ENCODE measurements at places on chromosomes 7 and 10.

GRCh38 chr10:1199897-1200721 is 143.9 kb downstream of the WDR37 start:
- no peak for DNase-seq

DNA sequence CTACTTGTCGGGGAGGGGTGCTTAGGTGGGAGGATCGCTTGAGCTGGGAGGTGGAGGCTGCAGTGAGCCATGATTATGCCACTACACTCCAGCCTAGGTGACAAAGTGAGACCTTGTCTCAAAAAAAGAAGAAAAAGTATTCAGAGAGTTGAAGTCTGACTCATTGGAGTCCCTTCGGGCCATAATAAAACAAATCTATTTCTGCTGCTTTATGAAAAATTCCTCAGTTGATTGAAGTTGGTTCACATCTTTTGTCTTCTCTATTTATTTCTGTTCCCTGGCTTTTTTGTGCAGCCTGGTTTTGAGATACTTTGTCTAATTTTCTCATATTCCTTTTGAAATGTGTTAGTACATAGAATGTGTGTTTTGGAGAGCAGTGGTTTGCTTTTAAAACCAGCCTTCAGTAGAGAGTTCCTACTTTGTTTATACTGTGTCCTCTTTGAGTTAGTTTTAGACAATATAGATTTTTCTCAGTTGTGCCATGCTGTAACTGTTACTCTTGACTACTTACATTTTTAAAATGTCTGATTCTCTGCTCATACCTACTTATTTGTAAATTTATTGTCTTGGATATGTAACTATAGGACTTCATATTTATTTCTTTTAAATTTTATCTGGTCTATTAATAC is 36.7 kb downstream of the LUC7L2 start:
- no peak for DNase-seq

DNA sequence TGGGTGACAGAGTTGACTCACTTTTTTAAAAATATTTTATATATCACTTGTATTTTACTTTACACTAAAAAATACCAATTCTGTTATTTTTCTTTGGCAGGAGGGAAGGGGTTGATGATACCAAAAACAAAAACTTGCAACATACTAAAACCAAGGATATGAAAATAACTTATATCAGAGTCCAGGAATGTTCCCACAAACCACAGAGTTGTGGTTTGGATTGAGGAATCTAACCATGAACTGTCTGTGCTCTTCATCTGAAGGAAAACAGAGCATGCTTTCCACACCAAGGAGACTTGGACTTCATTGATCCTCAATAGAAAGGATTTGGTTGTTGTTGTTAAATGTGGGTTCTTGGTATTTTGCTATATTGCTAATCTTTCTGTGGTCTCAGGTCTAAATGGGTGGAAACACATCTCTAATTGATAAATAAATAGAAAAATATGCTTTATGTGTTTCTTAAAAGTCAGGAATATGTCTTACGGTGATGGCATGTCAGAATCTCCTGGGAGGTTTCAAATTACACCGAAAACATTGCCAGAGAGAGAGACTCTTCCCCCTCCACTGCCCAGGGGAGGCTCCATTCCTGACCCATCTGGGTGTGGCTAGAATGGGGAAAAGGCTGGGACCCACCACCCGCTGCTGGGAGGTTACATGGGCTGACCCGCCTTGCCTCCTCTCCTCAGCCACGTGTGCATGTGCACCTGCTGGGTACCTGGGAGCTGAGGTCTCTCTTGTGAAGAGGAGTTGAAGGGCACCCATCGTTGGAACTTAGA is 46.9 kb upstream of the STK17A start:
- DNase-seq = peak; percentile 90

GRCh38 chr7:158110661-158111048 is 477.0 kb downstream of the PTPRN2 start:
- no peak for DNase-seq

DNA sequence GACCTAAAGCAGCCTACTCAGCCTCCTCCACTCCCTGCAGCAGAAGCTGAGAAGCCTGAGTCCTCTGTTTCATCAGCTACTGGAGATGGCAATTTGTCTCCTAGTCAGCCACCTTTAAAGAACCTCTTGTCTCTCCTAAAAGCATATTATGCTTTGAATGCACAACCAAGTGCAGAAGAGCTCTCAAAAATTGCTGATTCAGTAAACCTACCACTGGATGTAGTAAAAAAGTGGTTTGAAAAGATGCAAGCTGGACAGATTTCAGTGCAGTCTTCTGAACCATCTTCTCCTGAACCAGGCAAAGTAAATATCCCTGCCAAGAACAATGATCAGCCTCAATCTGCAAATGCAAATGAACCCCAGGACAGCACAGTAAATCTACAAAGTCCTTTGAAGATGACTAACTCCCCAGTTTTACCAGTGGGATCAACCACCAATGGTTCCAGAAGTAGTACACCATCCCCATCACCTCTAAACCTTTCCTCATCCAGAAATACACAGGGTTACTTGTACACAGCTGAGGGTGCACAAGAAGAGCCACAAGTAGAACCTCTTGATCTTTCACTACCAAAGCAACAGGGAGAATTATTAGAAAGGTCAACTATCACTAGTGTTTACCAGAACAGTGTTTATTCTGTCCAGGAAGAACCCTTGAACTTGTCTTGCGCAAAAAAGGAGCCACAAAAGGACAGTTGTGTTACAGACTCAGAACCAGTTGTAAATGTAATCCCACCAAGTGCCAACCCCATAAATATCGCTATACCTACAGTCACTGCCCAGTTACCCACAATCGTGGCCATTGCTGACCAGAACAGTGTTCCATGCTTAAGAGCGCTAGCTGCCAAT is 202.2 kb downstream of the ZEB1 start:
- no peak for DNase-seq

DNA sequence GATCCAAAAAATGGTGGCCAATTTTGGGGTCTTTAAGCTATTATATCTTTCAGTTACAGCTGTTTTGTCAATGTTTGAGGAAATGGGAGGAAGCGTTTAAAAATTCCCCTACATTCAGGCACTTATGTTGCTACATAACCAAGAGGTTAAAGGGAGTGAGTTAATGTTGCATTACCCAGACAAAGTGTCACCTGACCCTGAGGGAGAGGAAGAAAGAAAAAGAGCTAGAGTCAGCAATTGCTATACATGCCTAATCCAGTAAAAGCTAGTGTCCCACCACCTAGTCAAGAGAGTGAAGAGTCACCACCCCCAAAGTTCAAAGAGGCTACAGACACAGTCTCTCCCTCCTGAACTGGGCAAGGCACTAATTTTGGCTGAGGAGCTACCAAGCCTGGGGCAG is 69.5 kb upstream of the ZNF92 start:
- no peak for DNase-seq

DNA sequence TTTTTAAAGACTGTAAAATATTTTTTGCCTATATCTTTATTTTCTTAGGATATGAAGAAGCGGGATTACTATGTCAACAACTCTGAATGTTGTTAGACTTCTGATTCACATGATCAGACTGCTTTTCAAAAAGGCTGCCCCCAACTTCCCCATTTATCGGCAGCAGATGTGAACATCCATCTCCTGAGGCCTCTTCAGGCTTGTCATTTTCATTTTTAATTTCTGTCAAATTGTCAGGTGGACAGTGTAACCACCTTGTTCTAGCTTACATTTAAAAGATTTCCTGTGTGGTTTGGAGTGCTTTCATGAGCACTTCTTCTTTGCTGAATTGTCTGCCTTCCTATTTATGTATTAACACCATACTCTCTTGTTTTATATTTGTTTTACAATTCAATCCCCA is 78.8 kb upstream of the GSDME start:
- no peak for DNase-seq

GRCh38 chr10:100882671-100883311 is 30.0 kb upstream of the SLF2 start:
- DNase-seq = peak; percentile 34

DNA sequence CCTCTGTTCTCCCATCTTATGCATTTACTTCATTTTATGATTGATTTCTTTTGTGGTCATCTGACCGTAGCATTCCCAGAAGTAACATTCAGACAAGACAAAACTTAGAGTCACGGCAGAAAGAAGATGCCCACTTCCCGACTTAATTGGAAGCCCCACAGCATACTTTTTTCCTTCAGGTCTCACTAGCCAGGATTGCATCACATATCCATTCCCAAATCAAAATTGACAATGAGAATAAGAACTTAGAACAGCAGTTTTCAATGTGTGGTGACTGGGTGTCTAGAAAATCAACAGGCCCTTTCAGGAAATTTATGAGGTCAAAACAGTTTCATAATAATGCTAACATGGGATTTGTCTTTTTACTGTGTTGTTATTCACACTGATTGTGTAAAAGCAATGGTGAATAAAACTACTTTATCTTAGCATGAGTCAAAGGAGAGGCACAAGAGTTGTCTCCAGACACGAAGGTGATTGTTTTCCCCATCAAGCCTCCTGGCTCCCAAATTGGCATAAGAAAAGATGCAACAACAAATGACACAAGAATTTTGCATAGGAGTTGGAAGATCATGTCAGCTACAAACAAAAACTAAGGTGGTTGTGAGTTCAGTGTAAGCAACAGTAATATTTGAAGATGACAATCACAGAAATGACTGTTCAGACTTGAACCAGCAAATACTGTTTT is 493.9 kb downstream of the HTR7 start:
- no peak for DNase-seq

DNA sequence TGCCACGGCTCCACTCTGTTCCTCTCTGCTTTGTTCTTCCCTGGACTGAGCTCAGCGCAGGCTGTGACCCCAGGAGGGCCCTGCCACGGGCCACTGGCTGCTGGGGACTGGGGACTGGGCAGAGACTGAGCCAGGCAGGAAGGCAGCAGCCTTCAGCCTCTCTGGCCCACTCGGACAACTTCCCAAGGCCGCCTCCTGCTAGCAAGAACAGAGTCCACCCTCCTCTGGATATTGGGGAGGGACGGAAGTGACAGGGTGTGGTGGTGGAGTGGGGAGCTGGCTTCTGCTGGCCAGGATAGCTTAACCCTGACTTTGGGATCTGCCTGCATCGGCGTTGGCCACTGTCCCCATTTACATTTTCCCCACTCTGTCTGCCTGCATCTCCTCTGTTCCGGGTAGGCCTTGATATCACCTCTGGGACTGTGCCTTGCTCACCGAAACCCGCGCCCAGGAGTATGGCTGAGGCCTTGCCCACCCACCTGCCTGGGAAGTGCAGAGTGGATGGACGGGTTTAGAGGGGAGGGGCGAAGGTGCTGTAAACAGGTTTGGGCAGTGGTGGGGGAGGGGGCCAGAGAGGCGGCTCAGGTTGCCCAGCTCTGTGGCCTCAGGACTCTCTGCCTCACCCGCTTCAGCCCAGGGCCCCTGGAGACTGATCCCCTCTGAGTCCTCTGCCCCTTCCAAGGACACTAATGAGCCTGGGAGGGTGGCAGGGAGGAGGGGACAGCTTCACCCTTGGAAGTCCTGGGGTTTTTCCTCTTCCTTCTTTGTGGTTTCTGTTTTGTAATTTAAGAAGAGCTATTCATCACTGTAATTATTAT is 1.2 kb downstream of the CLDN4 start:
- DNase-seq = no peak

DNA sequence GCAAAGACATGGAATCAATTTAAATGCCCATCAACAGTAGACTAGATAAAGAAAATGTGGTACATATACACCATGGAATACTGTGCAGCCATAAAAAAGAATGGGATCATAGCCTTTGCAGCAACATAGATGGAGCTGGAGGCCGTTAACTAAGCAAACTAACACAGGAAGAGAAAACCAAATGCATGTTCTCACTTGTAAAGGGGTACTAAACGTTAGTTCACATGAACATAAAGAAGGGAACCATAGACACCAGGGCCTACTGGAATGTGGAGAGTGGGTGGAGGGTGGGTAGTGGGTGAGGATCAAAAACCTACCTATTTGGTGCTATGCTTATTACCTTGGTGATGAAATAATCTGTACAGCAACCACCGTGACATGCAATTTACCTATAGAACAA is 78.4 kb upstream of the GSDME start:
- no peak for DNase-seq

DNA sequence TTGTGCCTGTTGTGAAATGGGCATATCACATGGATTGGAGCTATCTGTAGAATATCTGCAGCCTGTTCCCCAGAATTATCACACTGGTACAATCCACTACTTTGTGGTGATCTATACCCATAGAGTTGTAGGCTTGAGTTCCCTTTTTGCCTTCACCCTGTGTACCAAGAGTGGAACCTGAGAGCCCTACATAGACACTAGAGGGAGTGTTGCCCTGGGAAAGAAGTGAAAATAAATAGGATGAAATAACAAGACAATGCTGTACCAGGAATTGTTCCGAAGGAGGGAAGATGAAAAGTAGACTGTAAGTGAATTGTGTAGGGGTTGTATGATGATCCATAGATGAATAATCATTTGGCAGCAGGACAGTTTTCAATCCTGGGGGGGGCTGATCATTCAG is 9.0 kb downstream of the SORCS3 start:
- DNase-seq = no peak

- no peak for DNase-seq
Measured at GRCh38 chr10:78524941-78525340, 491.3 kb downstream of the RPS24 start.

DNA sequence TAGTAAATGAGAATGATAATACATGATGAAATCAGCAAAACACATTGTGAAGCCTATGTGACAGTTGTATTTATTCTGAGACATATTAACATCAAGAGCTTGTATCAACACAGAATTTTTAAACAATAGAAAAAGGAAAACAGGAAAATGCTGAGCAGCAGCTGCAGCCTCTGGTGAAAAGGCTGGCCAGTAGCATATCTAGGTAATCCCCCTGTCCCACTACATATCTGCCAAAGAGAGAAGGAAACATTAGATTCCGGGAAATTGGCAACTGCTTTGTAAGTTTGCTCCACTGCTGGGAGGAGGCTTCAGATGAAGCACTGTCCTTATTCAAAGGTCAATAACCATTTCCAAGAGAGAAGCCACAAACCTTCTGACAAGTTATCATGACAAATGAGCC is 89.4 kb downstream of the RALA start:
- no peak for DNase-seq

- DNase-seq = peak; percentile 37
Measured at GRCh38 chr10:50291261-50291850, 40.0 kb upstream of the ASAH2 start.

- no peak for DNase-seq
Measured at GRCh38 chr10:30987463-30987862, 44.2 kb downstream of the ZNF438 start.

DNA sequence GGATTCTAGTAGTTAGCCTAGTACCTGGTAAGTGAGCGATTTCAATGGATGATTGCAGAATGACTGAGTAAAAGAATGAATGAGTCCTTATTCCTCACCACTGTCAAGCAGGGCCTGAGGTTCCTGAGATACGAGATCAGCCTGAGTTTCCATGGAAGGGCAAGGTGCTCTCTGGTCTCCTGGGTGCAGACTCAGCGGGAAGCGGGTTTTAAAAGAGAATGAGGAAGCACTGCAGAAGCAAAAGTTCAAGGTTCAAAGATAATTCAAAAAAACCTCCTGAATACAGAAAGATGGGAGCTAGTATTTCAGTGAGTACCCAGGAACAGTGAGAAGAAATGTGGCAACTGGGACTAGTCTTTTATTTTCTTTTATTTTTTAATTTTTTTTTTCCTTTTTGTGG is 4.3 kb downstream of the ZNF3 start:
- DNase-seq = no peak

Data from GM04503 (cell line).